ENCODE measurements at places on chromosomes 5 and 9. TPM values are rescaled to one million over a fixed set of nuclear protein-coding genes. Genes with fewer than 3 reads are reported as not detected.

PNPLA7 gene
- total RNA-seq: 0.59 TPM

PCDHAC1 gene
- total RNA-seq: 0.09 TPM

NEUROG1 gene
- total RNA-seq: not detected

NIM1K gene
- total RNA-seq: 1.2 TPM

LCN1 gene
- total RNA-seq: 0.59 TPM

POU4F3 gene
- not detected for total RNA-seq

SAXO1 gene
- total RNA-seq: not detected

GFPT2 gene
- total RNA-seq: 233 TPM

SLC36A2 gene
- not detected for total RNA-seq

ZNG1F gene
- total RNA-seq: 5.0 TPM

SLCO6A1 gene
- total RNA-seq: not detected

FOXD4 gene
- under 0.01 TPM for total RNA-seq

GFI1B gene
- not detected for total RNA-seq

INIP gene
- 19.3 TPM for total RNA-seq

PCDHA9 gene
- total RNA-seq: under 0.01 TPM

OR1J2 gene
- total RNA-seq: not detected

SLIT3 gene
- 29.4 TPM for total RNA-seq

CARTPT gene
- total RNA-seq: not detected

SHC3 gene
- total RNA-seq: 79.2 TPM

MYMK gene
- total RNA-seq: not detected

ALDH7A1 gene
- 45.3 TPM for total RNA-seq

C9 gene
- total RNA-seq: 0.46 TPM

UBQLN1 gene
- total RNA-seq: 172 TPM

ABO gene
- total RNA-seq: not detected

PPP2R2B gene
- total RNA-seq: 0.18 TPM

ZDHHC11 gene
- 2.1 TPM for total RNA-seq

CYSRT1 gene
- 0.30 TPM for total RNA-seq

PCDH1 gene
- total RNA-seq: 0.60 TPM

IFNA2 gene
- not detected for total RNA-seq

PCDHGA3 gene
- 2.1 TPM for total RNA-seq

FCN2 gene
- not detected for total RNA-seq

NUDT2 gene
- total RNA-seq: 14.3 TPM

DPYSL3 gene
- 263 TPM for total RNA-seq

SH3TC2 gene
- total RNA-seq: 1.2 TPM

PDGFRB gene
- total RNA-seq: 69.6 TPM

WNT8A gene
- not detected for total RNA-seq

SPATA31D4 gene
- total RNA-seq: not detected

DIPK1B gene
- total RNA-seq: 0.30 TPM

TLE1 gene
- 30.6 TPM for total RNA-seq

ADAMTSL1 gene
- total RNA-seq: 531 TPM

DBH gene
- total RNA-seq: not detected

SLC6A18 gene
- total RNA-seq: not detected

FGD3 gene
- total RNA-seq: not detected

SLC6A19 gene
- not detected for total RNA-seq

TRAF1 gene
- 2.1 TPM for total RNA-seq

ZNF367 gene
- total RNA-seq: 0.30 TPM

GAS1 gene
- 12.1 TPM for total RNA-seq

LCN10 gene
- not detected for total RNA-seq

DNAJA1 gene
- 120 TPM for total RNA-seq

CORO2A gene
- 0.30 TPM for total RNA-seq

INSL6 gene
- total RNA-seq: not detected
